Stimulated activated CD8-positive, alpha-beta memory T cell treated with anti-CD3 and anti-CD28 coated beads, Interleukin-15, amount 100 ng/mL, for 24 hours (primary cell): ENCODE measurements at places on chromosomes 2 and 18.

DNA sequence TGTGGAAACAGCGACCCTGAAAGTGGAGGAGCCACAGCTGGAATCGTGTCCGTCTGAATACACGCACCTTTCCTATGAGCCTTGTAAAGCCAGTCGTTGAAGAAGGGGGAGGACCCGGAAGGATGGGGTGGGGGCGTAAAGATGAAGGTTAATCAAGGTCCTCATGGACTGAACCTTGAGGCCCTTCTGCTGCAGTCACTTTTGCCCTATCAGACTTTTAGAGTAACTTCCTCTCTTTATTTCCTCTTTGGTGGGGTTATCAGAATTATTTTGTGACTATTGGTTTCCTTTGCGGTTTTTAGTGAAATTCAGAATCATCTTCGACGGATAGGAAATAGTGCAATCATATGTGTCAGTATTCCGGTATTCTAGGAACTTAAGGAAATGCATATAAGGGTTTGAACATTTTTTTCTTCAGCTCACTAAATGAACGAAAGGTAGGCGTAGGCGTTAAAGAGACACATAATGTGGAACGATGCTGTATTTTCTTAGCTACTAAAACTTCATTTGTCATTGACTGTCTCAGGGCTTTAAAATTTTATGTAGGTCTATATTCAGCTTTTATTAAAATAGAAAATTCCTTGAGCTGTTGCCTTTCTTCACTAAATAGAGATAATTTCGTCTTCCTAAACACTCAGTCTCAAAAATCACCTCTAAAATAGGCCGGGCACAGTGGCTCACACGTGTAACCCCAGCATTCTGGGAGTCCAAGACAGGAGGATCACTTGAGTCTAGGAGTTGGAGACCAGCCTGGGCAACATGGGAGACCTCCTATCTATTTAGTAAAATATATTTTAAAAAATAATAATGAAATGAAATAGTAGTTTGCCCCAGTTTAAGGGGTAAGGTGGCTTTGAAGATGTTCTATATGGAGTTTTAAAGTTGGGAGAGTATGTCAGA lies 1.4 kb upstream of the YES1 start:
- DNase-seq, result no peak

DNA sequence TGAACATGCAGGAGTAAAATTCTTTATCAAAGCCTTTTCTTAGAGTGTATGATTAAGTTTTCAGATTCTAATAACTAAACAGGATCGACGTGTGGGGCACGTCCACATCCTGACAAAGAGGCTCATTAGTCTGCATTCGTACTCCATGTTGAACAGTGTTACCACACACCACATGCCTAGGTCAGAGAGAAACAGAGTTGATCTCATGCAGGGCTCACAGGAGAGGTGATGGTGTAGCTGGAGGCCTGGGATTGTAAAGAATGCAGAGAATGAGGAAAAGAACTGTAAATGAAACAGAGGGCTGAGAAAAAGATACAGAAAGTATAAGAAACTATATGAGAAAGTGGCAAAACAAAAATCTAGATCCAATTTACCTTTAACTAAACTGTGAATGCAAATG lies 632.5 kb downstream of the BCL11A start:
- DNase-seq, result no peak

DNA sequence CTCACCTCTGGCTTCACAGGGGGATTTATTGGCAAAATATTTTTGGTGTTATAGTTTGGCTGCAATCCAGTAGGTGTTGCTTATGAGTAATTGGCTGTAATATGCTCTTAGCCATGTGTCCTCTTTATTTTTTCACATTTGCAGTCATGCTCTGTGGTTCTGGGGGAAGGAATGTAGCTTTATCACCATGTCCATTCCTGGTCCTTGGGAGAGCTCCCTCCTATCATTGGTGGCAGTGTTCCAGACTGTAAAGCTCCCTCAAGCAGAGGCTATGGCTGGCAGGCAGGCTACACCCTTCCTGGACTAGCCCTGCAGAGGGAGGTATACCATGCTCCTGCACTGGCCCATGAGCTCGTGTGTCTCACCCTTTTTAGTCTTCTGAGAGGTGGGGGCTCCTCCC lies 120.0 kb upstream of the FSIP2 start:
- no peak for DNase-seq

- no peak for DNase-seq
Measured at GRCh38 chr2:229852565-229852964, 69.2 kb downstream of the TRIP12 start.

DNA sequence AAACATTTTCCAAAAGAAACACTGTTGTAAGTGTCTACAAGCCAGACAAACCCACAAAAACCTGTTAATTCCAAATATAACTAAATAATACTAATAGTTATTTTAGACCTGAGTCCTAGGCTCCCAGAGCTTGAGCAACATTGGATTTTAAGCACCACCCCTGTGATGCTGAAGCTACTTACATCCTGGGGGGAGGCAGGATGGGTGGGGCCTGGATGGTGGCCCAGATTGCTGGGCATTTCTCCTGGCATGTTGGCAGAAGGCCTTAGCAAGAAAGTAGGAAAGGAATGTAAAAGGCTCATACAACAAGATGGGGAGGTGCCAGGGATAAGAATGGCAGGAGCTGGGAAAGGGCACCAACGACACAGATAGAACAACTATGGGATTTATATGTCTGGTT lies 50.7 kb upstream of the OTX1 start:
- no peak for DNase-seq

DNA sequence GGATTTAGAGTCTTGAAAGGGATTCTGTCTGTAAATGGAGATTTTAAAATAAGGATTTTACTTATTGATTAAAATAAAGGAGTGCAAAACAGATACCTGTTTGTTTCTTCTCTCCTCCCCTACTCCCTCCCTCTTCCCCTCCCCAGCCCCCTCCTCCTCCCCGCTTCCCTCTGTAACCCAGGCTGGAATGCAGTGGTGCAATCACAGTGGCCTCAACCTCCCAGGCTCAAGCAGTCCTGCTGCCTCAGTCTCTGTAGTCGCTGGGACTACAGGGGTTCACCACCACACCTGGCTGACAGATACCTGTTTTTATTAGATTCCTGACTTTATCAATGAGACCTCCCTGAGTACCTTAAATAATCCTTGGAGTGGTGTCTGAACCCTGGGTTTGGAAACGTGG lies 57.1 kb downstream of the OXER1 start:
- no peak for DNase-seq

DNA sequence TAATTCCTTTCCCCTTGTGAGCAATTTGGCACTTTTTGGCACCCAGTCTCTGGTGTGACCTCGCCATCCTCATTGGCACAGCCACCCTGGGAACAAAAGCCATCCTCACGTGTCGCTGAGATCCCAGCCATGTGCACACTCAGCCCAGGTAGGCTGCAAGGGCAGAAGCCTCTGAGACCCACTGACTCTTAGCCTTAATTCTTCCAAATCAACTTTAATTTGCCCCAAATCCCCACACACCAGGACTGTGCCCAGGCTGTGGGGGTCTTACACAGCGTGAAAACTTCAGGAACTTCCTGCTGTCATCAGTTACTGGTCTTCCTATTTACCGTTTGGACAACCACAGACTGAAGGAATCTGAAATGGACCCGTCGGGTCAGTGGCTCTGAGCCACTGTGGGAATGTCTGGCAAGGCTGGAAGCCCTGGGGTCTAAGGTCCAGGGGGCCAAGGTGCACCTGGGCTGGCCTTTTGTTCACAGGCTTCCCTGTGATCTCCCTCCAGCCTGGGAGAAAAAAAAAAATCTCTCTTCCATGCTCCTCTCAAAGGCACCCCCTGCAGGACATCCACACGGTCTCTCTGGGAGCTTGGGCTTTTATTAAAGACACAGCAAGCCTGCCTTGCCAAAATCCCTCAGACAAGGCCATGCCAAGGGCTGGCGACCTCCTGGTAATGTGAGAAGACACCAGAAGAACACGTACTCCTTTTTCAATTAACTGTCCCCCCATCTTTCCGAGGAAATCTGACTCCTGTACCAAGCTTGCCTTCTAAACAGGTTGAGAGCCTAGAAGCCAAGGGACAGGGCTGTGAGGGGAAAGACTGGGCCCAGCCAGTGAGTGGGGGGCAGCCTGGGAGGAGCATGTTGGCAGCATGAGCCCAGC lies 42.1 kb upstream of the LAPTM4A start:
- no peak for DNase-seq

- DNase-seq, result no peak
Measured at GRCh38 chr2:2026851-2027250, 282.5 kb upstream of the PXDN start.

GRCh38 chr2:53096351-53096750 lies 671.3 kb upstream of the CHAC2 start:
- no peak for DNase-seq

GRCh38 chr18:10404168-10404567 lies 50.3 kb upstream of the APCDD1 start:
- DNase-seq, result no peak

DNA sequence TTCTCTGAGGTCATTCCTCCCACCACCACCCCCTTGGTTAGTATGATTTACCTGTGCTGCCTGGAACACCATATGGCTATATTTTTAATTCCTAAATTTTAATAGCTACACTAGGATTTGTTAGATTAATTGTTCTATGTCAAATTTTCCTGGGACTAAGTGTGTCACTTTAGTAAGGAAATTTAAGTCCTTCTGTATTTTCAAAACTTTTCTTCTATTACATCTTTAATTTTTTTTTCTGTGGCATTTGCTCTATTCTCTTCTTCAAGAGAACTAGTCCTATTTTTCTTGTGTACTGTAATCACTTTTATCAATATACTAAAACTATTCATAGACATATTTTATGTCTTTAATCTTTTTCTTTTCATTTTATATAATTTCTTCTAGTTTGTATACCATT lies 456.9 kb downstream of the ARHGAP15 start:
- no peak for DNase-seq

- DNase-seq, result no peak
Measured at GRCh38 chr2:178307650-178308049, 113.3 kb downstream of the OSBPL6 start.

GRCh38 chr2:47888581-47889280 lies 17.6 kb downstream of the FBXO11 start:
- no peak for DNase-seq

- DNase-seq, result no peak
Measured at GRCh38 chr2:29829841-29830240, 91.5 kb downstream of the ALK start.

DNA sequence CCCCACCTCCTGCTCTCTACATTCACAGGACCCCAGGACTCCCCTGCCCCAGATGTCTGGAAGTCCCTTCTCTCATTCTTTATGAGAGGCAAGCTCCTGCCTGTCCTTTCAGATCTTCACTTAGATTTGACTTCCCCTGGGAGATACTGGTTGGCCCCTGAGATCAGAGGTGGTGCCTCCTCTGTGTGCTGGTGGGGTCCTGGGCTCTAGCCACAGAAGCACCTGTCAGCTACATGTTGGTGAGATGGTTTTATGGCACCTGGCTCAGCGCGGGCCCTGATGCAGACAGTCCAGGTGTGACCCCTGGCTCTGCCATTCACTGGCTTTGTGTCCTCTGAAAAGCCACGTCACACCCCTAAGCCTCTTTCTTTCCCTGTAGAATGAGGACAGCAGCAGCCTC lies 369.6 kb upstream of the ID2 start:
- no peak for DNase-seq

GRCh38 chr2:162677476-162677875 lies 161.1 kb downstream of the KCNH7 start:
- no peak for DNase-seq

- DNase-seq, result no peak
Measured at GRCh38 chr2:61268249-61268648, 106.3 kb downstream of the C2orf74 start.

DNA sequence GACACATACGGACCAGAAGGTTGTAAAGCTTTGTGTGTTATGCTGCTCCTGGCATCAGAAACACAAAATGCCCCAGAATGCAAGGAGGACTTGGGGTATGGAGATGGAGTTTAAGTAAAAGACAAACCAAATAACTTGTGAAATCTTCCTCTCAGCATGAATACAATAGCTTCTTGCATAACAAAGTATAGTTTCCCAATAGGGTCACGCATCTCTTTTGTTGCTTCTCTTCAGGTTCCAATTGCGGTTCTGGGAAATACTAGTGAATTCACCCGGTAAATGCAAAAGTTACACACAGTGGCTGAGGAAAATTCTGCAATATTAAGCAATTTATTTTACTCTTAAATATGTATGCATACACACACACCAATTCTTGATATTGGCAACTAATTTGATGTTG lies 339.2 kb upstream of the EPHA4 start:
- no peak for DNase-seq

- DNase-seq, result no peak
Measured at GRCh38 chr18:43627848-43628530, 350.7 kb upstream of the SYT4 start.

DNA sequence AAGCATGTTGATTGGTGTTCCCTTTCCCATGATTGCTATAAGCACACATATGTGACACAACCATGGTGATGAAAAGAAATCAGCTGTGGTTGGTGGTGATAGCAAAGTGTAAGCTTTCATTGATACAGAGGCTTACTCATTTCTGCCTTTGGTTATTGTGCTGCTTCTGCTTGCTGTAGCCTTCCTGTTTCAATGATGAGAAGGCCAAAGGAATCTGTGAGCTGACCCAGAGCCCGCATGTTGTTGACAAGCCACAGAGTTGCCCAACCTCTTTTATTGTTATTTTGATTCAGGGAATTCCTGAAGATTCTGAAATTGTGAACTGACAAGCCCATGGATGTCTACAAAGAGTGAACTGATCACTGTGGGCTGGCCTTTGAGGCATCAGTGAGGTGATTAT lies 164.4 kb downstream of the TMEFF2 start:
- DNase-seq, result no peak

DNA sequence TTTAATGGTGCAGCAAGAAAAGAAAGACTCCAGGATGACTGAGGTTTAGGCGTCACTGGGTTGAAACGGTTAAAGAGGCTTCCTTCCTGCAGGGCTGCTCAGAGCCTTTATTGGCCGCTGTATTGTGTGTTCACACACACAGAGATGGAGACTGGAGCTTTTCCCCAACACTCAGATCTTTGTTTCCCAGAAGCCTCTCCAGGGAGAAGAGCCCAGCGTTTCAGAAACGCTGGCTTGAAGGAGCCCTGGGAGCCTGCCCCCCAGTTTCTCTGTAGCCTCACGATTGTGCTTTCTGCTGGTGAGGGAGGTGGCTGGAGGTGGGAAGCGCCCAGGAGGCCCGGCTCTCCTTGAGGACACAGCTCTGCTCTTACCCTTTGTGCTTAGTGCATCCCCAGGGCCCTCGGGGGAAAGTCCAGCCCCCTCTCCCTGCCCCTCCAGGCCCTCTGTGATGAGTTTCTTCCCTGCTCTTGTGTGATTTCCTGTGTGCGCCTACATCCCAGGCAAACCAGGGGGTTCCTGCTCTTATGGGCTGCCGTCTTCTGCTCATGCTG lies 37.1 kb downstream of the RRM2 start:
- no peak for DNase-seq

DNA sequence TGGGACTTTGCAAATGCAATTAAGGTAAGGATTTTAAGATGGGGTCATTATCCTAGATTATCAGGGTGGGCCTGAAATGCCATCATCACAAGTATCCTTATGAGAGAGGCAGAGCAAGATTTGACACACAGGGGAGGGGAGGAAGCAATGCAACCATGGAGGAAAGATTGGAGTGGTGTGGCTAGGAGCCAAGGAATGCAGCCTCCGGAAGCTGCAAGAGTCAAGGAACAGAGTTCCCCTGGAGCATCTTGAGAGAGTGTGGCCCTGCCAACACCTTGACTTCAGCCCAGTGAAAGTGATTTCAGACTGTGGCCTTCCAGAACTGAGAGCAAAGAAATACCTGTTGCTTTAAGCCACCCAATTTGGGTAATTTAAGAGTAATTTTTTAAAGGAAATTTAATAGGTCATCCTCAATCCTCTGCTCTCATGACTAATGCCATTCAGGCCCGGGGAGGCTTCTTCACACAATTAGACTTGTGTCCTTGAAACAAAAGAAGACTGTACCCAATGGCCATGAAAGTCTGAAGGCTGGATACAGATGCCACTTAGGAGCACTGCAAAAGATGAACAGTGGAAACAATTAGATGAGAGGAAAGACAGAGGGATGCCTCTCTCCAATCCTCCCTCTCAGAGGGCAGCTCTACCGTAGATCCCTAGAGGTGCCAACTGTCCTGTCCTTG lies 250.3 kb upstream of the ID2 start:
- no peak for DNase-seq
